ENCODE measurements at places on chromosomes 2 and 18.

GRCh38 chr2:119431976-119432850 lies 559 bp downstream of the TMEM37 start:
- no peak for DNase-seq

GRCh38 chr18:64919971-64920570 lies 771.2 kb upstream of the LINC00305 start:
- DNase-seq = no peak

DNA sequence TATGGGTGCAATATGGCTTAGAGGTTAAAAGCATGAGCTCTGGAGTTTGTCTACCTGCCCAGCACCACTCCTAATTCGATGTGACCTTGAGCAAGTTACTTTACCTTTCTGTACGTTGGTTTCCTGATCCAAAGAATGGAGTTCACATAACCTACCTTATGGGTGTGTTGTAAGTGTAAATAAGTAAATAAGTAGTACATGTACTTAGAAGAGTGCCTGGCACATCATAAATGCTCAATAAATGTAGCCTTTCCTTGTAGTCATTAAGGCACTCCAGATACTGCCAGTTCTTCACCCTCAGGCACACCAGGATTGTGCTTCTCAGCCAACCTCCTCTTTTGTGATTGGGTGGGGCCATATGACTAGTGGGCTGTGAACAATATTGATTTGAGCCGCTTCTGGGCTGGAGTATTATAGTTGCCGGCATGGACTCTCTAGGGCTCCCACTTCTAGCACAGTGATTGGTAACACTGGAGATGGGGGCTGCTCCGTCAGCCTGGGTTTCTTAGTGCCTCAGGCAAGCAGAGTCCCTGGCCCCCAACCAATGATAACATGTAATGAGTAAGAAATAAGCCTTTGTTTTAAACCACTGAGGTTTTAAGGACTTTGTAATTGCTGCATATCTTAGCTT lies 101.7 kb upstream of the NOSTRIN start:
- peak; percentile 12 for DNase-seq

DNA sequence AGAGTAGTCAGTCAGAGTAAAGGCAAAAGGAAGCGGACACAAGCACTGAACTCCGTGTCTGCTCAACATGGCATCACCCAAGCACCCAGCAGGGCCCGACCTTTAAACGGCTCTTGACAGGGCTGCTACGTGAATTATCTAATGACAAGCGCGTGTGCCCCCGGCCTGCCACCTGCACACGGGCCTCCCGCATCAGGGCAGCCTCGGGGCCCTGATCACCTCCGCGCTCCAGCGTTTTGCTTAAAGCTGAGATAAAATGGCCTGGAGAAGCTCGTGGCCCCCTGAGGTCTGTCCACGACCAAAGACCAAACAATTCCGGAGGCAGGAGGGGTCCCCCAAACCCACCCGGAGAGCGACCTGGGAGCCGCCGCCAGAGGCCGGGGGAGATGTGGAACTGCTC lies 376 bp downstream of the NDUFA10 start:
- DNase-seq = no peak

DNA sequence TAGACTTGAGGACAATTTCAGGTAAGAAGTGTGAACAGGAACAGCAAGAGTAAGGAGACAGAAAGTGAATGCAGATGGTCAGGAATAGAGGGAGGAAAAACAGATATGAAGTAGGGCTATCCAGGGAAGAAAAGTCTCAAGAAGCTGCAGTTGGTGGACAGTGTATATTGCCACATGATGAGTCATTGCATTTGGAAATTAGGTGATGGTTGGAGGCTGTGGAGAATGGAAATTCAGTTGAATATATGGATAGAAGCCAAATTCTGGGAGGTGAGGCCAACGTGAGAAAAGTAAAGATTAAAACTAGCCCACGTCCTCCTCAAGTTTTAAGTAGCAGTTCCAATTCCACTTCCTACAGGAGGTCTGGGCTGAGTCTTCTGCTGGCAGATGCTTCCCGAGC lies 158.4 kb downstream of the UBE2E3 start:
- DNase-seq = peak; percentile 44

- DNase-seq = no peak
These were observed 107.0 kb downstream of the STRN start for GRCh38 chr2:36859366-36859792.

GRCh38 chr18:24964216-24964615 lies 387.8 kb downstream of the ZNF521 start:
- DNase-seq = no peak
